ENCODE measurements at places on chromosomes 3 and 15.
A peak's percentile ranks its signal among the peaks of the same experiment; 100 is the strongest.

DNA sequence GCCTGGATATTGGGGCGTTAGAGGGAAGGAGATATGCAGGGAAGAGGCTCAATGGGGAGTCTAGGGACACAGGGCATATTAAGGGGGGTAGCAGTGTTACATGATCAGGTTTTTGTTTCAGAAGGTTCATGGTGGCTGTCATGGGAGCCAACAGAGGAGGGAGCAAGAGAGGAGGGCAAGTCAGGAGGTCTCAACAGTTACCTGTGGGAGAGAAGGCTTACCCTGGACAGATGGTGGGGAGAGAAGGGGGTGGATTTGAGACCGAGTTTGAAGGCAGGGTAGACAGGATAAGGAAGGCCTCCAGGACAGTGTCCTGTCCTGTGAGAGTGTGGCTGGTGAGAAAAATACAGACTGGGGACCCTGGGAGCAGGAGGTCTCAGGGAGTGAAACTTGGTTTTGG, 3.8 kb upstream of the WNT7A start:
- DNase-seq: no peak

- DNase-seq: no peak
Observed at GRCh38 chr3:153818338-153818737, 302.9 kb upstream of the ARHGEF26 start.

- DNase-seq: no peak
Observed at GRCh38 chr3:56810577-56811545, 9.1 kb upstream of the ARHGEF3 start.

DNA sequence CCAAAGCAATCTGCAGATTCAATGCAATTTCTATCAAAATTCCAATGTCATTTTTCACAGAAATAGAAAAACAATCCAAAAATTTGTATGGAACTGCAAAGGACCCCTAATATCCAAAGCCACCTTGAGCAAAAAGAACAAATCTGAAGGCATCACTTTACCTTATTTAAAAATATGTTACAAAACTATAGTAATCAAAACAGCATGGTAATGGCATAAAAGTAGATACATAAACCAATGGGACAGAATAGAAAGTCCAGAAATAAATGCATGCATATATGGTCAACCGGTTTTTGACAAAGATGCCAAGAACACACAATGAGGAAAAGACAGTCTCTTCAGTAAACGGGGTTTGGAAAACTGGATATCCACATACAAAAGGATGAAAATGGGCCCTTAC, 39.4 kb upstream of the PPARG start:
- DNase-seq: no peak

DNA sequence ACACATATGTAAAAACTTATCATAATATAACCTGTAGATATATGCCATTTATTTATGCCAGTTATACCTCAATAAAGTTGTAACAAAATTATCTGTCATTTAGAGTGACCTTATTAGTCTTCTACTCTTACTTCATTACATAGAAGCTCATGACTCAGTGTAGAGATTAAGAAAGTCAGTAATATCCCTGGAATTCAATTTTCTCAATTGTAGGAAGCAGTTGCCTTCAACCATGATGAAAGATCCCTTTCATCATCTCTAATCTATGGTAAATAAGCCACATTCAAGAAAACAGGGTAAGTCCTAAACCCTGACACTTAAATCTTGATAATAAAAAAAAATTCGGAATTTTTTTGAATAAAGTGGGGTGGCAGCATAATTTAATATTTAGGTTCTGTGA, 216.5 kb upstream of the PEX5L start:
- no peak for DNase-seq

- no peak for DNase-seq
Observed at GRCh38 chr3:129694228-129694627, 87.8 kb upstream of the PLXND1 start.

DNA sequence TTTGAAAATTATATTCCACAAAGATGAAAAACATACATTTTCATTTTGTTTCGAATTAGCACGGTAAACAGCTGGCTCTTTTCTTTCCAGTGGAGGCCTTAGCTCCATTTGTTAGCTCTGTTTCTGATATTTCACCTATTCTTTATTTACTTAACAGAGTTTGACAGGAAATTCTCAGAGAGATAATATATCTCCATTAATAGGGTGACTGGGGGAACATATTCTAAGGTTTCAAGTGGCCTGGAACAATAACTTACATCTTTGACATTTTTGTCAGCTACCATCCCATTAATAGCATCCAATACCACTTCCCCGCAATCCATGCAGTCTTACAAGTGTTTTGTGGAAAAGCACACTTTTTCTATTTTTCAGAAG, 577.6 kb upstream of the MDFIC2 start:
- no peak for DNase-seq

DNA sequence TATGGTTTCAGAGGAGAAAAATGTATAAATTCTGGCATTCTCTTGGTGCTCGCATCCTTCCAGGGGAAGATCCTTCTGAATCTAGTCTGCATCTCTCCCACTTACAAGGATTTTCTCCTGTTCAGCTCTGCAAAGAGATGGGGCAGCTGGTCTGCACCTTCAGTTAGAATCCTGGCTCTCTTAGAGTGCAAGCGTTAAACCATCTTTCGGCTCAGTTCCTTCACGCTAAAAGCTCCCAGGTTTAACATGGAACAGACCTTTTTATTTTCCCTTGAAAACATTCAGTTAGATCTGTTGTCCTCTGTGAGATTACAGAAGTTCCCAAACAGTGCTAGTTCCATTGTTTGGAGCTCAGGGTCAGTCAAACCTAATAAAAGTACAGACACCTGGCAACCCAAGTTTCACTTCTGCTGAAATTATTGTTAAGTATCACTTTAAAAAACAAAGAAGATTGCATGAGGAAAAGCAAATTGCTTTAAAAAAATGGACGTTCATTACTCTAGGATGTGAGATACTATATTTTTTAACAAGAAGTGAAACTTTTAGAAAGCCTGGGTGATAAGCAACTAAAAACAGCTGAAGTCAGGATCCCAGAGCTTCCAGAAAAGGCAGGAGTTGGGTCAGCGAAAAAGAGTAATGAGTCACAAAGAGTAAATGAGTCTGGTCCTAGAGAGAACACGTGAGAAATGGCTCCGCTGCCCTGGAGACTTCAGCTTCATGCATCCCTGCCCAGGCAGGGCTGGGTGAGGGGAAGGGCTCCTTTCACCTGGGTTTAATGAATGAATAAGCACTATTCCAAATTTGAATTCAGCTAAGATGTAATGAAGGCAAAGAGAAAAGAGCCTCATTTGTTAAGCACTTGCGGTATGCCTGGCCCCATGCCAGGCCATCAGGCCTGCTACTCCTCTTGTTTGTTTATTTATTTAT, 63.3 kb downstream of the ABTB1 start:
- DNase-seq: no peak

DNA sequence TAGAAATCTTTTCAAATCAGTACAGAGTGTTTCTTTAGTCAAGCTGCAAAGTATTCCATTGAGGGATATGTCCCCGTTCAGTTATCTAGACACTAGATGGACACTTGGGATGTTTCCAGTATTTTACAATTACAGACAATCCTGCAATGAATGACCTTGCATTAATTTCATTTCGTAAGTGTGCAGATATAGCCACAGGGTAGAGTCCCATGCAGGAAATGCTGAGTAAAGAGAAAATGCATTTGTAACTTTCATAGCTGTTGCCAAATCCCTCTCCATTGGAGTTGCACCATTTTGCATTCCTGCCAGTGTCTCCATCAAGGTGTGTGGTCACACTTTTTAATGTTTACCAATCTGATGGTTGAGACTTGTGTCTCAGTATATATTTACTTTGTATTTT, 92.5 kb downstream of the LIPC start:
- DNase-seq: no peak

GRCh38 chr3:99958222-99958912, 140.7 kb downstream of the CMSS1 start:
- DNase-seq: no peak

- no peak for DNase-seq
Observed at GRCh38 chr3:141039589-141039988, 11.6 kb upstream of the SPSB4 start.

- no peak for DNase-seq
Observed at GRCh38 chr3:14301558-14301957, 100.8 kb upstream of the SLC6A6 start.

GRCh38 chr3:126937973-126938372, 44.9 kb upstream of the PLXNA1 start:
- DNase-seq: no peak

DNA sequence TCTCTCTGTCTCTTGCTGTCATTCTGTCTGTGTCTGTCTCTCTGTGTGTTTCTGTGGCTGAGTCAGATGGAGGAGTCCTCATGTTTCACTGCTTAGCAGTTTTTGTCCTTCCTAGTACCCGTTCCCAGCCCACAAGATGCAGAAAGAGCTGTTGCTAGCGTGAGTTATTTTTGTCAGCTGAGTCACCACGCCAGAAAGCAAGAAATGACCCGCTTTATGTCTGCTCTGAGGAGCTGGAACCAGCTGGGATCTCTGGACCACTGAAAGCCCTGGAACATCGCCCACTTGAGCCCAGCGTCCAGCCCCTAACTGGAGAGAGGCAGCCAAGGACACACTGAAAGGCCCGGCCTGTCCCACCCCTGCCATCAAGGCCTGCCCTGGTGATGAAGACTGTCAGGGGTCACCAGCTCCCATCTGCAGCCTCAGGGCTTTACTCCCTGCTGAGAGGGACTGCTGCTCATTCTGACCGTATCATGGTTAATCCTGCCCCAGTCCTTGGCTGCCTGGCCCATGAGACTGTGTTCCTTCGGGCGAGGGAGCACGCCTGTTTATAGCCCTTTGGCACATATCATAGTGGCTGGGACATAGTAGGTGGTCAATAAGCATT, 101.7 kb upstream of the TPM1 start:
- DNase-seq: peak; percentile 68

DNA sequence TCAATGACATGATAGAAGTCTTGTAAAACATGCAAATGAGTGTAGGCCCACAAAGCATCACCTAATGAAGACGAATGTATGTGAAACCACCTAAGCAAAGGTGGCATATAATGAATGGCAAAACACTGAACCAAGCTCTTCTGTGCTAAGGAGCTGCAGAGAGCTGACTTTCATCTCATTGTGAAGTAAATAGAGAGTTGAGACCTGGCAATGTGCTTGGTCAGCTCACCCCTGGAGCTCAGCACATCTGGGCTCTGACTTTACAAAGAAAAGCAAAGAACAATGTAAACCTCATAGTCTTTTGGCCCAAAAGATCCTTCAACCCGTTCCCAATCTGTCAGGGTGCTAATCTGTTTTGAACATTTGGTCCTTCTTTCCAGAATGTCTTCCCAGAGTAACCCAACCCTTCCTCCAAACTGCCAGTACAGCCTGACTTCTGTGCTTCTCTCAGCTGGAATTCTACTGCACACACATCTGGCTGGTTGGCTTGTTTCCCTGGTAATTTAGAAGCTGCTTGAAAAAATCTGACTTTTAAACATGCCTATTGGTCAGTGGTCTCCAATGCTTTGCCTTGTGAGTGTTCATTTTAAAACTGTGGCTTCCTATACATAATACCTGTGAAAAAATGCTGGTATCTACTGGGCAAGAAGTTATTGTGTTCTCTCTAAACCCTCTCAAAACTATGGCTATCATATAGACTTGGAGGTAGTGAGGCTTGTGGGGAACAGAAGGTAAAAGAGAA, 101.7 kb downstream of the CD200R1L start:
- no peak for DNase-seq

DNA sequence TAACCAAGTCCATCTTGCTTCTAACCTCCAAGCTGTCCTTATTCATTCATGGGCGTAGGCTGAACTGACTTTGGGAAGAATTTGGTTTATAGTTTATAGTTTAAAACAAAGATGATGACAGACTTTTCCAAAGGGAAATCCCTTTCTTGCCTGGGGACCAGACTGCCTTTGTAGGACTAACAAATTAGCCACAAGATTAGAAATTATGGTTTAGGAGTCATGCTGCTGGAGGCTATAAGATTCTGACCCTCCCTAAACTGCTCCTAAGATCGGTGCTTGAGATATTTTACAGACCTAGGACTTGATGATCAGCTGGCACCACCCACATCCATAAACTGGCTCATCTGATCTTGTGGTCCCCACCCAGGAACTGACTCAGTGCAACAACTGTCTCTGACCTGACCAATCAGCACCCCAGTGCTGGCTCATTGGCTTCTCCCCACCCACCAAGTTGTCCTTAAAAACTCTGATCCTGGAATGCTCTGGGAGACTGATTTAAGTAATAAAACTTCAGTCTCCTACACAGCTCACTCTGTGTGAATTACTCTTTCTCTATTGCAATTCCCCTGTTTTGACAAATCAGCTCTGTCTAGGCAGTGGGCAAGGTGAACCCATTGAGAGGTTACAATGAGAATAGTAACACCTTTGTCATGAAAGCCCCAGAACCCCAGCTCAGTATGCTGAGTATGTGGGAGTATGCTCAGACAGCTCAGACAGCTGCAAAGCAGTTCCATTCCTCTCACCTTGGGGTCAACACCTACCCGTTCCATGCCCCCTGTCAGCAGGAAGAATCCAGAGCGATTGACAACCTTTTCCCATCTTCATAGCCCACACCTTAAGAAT, 51.6 kb upstream of the C15orf39 start:
- DNase-seq: no peak

DNA sequence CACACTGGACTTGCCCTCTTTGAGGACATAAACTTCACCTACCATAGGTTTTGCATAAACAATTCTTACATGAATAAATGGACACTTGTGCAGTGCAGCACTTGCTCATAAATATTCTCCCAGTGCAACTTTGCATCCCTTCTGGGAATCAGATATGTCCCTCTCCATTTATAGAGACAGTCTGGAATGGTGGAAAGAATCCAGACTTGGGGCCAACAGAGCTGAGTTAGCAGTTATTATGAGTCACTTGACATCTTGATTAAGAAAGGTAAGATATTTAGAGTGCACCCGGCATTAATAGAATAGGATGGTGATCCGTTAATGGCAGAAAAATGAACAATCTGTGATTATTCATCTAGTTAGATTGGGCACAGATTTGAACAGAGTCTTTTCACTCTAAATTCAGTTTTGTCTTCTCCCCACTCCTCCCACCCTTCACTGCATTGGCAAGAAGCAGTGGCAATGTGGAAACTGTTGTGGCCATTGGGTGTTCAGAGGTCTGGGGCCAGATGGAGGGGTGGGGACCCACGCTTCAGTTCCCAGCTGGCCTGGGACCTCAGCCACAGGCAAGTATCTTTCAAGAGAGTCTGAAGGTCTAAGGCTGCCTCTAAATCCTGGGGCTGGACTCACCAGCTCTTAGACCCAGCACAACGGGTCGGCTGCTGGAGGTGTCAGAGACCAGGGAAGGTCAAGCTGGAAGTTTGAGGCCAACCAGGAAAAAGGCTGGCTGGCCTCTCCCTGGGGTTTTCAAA, 58.9 kb upstream of the KY start:
- no peak for DNase-seq

- DNase-seq: no peak
Observed at GRCh38 chr3:150829408-150829807, 66.4 kb upstream of the SIAH2 start.

- DNase-seq: no peak
Observed at GRCh38 chr3:99321261-99321660, 317.1 kb upstream of the COL8A1 start.

- no peak for DNase-seq
Observed at GRCh38 chr15:78007964-78008886, 69.3 kb downstream of the TBC1D2B start.

Measured in activated CD4-positive, alpha-beta T cell treated with anti-CD3 and anti-CD28 coated beads, Interleukin-10, Interleukin-2, amounts not matched to agents 100 ng/mL and 50 ng/mL, durations not matched to agents 16 hours and 8 hours (primary cell).